ENCODE measurements at places on chromosomes 13 and 19.

- no peak for DNase-seq
Observed at GRCh38 chr13:105763851-105764250, 771.6 kb downstream of the EFNB2 start.

DNA sequence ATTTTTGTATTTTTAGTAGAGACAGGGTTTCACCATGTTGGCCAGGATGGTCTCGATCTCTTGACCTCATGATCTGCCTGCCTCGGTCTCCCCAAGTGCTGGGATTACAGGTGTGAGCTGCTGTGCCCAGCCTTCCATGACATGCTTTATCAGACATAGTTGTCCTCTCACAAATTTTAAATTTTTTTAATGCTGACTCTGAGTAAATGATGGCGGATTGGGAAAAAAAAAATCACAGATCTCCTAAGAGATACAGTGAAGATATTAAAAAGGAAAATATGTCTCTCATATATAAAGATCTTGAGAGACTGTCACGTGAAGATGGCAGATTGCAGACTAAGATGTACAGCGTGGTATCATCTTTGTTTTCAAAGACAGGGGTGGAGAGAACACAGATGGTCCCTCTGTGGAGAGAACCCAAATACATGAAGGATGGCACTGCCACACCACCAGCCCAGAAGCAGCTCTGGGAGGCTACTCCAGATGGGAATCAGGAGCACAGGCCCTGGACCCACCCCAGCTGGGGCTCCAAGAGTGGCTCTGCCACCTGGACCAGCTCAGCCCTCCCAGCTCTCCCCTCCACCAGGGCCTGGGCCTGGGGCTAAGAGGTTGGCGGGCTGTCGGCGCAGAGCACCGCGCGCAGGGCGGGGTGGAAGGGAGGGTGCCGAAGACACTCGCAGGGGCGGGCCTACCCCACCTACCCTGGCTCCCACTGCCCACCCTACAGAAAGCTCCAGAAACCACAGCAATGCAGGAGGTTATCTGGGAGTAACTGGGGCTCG, 20.0 kb upstream of the CCNP start:
- no peak for DNase-seq

DNA sequence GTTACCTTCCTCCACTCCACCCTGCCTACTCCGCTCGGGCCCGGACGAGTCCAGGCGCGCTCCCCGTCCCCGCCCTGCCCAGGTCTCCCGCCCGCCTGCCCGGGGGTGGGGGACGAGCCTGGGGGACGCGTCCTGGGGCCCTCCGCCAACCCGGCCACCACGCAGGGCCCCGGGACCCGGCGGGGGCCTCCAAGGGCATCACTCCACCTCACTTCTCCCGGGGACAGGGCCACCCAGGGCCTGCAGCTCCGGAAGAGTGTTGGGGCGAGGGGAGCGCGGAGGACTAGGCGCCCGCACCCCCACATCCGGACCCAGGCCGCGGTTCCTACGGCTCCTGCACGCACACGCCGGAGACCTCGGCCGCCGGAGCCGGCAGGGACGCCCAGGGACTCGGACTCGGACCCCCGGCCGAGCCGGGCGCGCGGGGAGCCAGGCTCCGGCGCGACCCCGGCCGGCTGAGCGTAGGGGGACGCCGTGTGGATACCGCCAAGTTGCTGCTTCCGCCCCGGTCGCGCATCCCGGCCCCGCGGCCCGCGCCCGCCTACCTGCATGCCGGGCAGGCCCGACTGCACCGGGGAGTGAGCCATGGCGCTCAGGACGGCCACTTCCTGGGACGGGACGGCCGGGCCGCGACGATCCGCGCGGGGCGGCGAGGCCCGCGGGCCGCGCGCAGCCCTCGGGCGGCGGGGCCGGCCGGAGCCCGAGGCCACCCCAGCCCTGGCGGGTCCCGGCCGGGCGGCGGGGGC, 534 bp downstream of the STK24 start:
- peak; percentile 82 for DNase-seq

DNA sequence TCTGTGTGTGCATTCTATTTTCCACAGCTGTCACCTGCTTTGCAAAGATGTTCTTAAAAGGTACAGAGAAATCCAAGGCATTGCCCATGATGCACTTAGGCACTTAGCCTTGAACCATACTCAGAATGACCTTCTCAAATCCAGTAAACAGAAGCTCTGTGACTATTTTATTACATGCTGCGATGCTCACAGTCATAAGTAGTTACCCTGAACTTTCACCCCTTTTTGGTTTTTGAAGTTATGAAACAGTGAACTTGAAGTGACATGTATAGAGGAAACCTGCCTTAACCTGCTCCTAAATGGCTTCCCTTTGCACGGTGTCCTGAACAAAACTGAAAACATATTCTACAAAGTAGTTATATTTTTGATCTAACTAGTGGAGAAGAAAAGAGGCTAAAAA, 100.4 kb downstream of the SLC10A2 start:
- no peak for DNase-seq

- DNase-seq: no peak
Observed at GRCh38 chr19:4911786-4912672, 2.7 kb downstream of the UHRF1 start.

DNA sequence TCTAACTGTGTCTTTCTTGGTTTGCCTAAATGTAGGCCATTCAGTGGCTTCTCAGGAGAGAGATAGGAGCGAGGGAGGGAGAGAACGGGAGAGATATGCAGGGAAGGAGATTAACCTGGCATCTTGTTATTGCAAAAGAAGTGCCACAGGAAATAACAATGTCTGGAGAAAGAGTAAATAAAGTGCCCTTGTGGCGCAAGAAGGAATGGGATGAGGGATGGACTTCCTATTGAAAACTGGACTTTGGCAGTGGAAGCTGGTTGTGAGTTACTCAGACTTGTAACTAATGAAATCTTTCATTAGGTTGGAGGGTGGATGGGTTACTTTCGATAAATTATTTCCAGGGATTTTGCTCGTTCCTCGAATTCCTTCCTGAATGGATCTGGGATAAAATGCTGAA, 136.1 kb downstream of the LACC1 start:
- DNase-seq: no peak

DNA sequence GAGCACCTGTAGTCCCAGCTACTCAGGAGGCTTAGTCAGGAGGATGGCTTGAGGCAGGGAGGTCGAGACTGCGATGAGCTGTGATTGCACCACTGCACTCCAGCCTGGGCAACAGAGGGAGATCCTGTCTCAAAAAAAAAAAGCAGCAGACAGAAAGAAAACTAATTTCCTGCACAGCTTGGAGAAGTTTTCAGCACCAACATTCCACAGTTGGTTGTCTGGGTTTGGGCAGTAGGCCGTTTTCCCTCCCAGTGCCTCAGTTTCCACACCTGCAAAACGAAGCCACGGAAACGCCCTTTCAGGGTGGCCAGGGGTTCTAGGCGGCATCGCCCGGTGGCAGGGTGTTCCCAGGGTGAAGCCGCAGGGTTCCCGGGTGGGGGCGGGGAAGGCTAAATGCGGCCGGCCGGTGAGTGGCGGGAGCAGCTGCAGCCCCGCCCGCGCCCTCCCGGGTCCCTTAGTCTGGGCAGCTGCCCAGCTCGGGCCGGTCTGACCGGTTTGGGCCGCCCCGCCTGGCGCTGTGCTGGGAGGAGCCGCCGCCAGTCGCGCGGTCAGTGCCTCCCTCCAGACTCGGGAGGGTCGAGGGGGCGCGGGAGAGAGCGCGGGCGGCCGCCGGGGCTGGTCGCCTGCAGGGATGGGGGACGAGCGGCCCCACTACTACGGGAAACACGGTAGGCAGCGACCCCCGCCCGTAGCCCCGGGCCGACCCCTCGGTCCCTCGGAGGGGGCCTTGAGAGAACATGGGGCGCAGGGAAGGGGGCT, at the start of gene SLC44A2:
SLC44A2 (plus strand) TSS at position 551 of the 759 bp plus-strand sequence; CDS start at position 632, 81 bp downstream.
- peak; percentile 94 for DNase-seq

DNA sequence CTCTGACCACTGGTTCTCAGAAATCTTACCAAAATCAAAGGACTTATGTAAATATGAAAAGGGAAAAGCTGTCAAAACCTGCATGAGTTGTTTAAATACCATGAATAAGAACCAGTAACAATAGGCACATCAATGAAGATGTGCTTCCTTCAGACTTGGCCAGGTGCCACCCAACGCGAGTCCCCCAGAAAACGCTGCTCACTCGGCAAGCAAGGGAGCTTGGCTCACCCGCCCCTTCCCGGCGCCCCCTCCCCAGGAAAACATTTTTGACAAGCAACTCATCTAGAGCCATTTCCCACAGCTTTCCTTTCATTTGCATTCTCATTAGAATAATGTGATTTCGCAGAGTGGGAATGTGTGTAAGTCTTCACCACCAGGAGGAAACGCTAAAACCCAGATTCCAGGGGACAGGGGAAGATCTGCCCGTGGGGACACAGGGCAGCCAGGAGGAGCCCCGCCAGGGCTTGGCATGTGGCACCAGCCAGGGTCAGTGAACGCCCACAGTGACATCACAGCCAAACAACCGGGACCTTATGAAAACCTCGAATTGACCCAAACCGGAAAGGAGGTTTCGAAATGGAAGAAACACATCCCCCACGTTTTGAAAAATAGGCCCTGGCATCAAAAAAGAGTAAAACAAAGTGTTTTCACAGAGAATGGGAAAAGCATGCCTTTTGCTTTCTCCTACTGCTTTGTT, 366.2 kb upstream of the TSHZ3 start:
- DNase-seq: no peak

DNA sequence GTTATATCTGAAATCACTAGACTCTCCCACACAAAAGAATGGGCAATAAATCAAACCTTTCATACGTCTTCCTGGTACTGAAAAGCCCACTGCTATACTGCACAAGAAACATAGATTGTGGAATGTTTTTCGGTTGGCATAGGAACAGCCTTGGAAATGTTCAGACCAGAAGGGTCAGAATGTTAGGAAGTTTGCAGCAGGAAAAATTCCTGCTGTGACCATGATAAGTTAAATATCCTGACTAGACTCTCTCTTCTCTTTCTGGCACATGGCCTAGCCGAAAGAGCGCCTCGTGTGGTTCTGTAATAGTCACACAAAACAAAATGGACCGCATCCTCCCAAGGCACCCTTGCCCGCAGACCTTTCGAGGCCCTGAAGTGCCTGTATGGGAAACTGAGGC, 427.2 kb downstream of the COG6 start:
- no peak for DNase-seq

- DNase-seq: no peak
Observed at GRCh38 chr19:31064491-31064890, 284.7 kb downstream of the TSHZ3 start.

DNA sequence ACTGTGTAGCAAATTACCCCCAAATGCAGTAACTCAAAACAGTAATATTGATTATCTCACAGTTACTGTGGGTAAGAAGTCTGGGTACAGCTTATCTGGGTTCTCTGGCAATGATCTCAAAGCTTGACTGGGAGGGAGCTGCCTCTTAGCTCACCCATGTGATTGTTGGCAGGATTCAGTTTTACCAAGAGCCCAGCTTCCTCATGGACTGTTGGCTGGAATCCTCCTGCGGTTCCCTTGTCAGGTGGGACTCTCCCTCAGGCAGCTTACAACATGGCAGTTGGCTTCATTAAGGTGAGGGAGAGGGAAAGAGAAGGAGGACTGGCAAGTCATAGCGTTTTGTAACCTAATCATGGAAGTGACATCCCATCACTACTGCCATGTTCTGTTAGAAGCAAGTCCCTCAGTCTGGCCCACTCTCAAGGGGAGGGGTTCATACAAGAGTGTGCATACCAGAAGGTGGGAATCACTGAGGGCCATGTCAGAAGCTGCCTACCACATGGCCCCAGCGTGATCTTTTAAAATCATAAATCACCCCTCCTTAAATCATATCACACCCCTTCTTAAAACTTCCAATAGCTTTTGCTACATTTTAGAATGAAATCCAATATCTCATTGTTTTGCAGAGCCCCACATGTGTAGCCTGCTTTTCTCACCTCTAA, 108.1 kb downstream of the OLFM4 start:
- no peak for DNase-seq

GRCh38 chr13:30932481-30933353, at the start of gene TEX26:
Gene TEX26, plus strand, starts transcription at chr13:30932656. Its CDS starts 60 bp downstream, at chr13:30932716.
- DNase-seq: no peak

- no peak for DNase-seq
Observed at GRCh38 chr13:75872980-75873379, 236.8 kb downstream of the LMO7 start.

DNA sequence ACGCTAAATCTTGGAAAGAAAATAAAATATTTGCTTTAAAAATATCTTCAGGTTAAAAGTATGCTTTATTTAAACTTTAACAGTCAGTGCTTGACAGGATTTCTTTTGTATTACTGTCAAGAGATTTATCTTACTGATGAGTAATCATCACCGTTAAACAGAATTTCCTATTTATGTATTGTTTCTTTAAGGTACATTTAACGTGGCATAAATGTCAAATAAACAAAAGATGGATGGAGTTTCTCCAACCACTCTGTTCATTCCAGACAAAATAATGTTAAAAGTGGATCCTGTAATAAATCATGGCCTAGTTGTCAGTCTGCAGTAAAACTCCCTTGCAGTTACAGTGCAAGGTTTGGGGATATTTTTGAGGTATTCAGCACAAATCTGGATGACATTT, 298.3 kb downstream of the DIAPH3 start:
- no peak for DNase-seq

GRCh38 chr19:17450264-17451075, 2.0 kb upstream of the TMEM221 start:
- no peak for DNase-seq

DNA sequence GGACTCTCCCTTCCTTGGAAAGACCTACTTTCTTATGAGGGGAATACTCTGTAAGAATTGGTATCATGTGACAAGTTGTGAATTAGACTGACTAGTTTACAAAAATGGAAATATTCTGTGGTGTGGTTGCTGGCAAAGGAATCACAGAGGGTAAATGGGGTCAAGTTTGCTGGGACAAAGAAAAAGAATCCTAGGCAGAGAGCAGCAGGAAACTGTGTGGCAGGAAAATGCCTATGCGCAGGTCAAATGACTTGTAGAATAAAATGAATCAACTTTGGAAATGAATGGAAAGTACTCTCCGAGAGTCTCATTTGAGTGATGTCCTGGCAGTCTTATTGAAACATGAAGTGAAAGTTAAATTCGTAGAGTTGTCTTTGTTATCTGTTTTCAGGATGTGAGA, 1250.7 kb downstream of the UQCRFS1 start:
- DNase-seq: no peak

- no peak for DNase-seq
Observed at GRCh38 chr19:19649580-19649995, 6.1 kb upstream of the GMIP start.

All from upper lobe of right lung (tissue), 1 donor.